ENCODE measurements at places on chromosomes 3 and 15.
A peak's percentile ranks its signal among the peaks of the same experiment; 100 is the strongest.

- DNase-seq = no peak
Measured at GRCh38 chr3:177676947-177677587, 479.8 kb upstream of the TBL1XR1 start.

GRCh38 chr15:93135997-93136397 is 47.0 kb upstream of the RGMA start:
- DNase-seq = no peak

- DNase-seq = no peak
Measured at GRCh38 chr15:31265871-31266711, 60.5 kb upstream of the KLF13 start.

GRCh38 chr3:43638594-43639447 is 17.0 kb upstream of the ANO10 start:
- DNase-seq = peak; percentile 59

- no peak for DNase-seq
Measured at GRCh38 chr3:131072845-131073244, 46.2 kb downstream of the NEK11 start.

- DNase-seq = no peak
Measured at GRCh38 chr3:176655404-176656094, 541.7 kb downstream of the TBL1XR1 start.

- no peak for DNase-seq
Measured at GRCh38 chr15:101521591-101521990, 32.1 kb upstream of the PCSK6 start.

DNA sequence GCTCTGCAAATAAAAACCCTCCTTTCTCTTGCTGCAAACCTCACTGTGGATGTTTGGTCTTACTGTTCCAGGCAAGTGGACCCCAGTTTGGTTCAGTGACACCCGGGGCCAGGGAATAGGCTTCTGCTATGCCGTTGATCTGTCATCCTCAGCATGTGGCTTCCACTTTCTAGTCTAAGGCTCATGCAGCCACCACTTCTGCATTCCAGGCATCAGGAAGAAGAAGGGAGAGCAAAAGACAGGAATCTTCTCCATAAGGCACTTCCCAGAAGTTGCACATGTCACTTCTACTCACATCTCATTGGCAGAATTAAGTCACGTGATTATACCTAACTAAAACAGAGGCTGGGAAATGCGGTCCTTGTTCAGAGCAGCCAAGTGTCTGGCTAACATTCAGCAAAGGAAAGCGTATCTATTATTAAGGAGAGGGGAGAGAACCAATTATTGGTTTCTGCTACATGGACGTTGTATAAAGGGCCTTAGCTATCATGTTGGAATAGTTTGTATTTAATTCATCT is 173.6 kb upstream of the PFN2 start:
- DNase-seq = no peak

GRCh38 chr15:90679959-90680358 is 37.2 kb upstream of the BLM start:
- no peak for DNase-seq

DNA sequence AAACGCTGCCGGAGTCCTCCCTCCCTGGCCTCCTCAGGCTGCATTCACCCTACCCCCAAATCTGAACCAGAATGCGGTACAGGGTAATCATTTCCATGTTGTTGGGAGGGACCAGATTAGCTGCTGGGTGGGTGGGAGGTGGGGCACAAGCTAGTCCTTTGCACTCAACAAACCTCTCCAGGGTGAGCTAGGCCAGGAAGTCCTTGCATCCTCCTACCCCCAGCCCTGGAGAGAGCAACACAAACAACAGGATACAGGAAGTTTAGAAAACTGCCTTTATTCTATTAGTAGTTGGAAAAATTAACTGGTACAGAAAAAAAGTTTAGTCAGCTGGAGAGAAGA is 702 bp upstream of the GPX1 start:
- peak; percentile 41 for DNase-seq

- DNase-seq = no peak
Measured at GRCh38 chr15:81749716-81750375, 296.0 kb downstream of the MEX3B start.

DNA sequence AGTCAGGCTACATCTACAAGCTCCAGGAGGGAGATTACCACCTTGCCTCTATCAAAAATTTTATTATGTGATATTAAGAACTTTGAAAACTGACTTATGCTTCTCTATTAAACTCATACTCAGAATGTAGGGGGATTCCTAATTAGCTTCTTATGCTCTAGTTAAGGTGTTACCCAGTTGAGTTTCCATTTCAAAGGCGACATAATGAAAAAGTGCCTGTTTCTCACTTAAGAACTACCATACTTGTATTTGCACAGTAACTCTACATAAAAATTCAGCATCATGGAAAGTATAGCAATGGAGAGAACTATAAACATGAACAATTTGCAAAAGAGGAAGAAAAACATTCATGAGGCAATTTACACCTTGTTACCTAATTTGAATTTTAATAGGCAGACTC is 739.1 kb downstream of the ZPLD1 start:
- no peak for DNase-seq

DNA sequence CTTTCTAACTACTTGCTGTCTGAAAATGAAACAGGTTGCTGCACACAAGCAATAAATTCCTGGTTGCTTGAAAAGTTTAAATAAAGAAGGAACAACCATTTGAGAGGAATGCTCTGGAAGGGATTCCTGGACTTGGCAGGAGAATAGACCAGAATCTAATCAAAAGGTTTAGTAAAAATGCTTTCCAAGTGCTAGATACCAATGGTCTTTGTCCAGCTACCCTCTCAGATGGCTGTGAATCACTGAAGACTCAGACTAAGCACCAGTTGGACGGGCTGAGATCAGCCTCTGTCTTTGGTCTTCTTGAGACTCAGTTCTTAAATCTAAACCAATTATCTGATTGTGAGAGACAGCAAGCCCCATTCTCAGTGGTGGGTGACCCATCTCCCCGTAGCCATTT is 27.7 kb upstream of the LPP start:
- DNase-seq = no peak

DNA sequence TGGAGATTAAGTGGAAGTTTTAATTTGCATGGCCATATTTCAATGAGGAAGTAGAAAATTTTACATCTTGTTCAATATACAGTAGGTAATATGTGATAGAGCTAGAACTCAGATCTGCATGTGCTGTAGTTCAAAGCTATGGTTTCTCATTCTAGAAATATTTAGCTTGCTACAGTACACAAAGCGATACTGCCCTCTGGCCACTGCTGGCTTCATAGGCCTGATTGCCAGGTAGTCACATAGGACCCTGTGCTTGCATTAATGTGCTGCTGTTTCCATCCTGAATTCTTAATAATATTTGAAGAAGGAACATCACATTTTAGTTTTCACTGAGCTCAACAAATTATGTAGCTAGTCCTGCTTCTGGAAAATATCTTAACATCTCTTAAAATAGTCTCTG is 87.0 kb downstream of the PLSCR2 start:
- DNase-seq = peak; percentile 3

- no peak for DNase-seq
Measured at GRCh38 chr3:114274929-114275328, 18.9 kb upstream of the TIGIT start.

DNA sequence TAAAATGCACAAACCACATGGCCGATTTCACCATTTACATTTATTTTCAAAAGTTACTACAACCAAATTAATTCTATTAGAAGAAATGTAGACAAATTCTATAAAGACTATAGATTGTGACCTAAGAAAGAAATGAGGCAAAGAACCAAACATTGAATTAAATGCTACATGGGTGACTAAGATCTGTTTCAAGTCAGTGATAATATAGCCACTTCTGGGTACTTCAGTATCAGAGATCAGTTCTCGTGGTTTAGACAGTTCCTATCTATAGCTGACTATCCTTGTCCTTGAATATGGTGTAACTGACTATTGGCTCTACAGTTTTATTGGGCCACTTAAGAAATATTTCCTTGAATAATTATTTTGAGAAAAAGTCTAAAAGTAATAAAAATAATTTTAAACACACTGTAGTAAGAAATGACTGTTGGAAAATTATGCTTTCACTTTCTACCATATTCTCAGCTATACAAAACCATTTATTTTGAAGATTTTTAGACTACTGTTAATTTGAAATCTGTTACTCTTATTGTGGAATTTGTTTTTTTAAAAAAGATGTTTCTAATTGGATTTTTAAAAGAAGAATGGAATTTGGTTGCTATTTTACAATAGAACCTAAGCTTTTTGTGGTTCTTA is 14.1 kb downstream of the KCNMB3 start:
- DNase-seq = no peak

DNA sequence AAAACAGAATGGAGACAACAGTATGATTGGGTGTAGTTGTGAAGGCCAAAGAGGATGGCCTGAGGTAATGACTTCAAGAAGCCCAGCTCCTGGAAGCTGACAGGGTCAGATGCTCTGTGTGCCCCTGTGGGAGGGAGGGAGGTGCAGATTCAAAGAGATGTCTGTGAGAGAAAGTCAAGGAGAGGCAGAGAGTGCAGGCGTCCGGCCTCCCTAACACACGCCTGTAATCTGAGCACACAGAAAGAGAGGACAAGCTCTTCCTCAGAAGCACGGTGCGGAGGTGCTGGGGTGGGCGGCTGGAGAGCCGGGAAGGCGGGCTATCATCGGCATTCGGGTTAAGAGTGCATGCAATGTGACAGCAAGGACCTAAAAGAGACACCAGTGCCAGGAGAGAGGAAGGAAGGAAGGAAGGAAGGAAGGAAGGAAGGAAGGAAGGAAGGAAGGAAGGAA is 238.2 kb upstream of the HES1 start:
- no peak for DNase-seq

GRCh38 chr15:32721596-32721995 is 3.8 kb downstream of the GREM1 start:
- no peak for DNase-seq

DNA sequence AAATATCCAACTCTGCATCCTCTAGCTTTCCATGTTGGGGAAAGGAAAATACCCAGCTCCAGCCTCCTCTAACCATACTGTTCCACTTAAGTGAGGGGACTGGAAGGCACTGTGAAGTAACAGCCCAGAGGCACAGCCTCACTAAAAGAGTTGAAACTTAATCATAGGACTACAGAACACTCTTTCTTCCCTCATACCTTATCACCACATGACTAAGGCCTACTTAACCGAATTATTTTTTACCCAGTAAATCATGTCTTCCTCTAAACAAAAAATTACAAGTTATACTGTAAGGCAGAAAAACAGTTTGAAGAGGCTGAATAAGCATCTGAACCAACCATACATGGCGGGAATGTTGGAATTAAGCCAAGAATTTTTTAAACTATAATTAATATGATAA is 207.4 kb upstream of the MME start:
- DNase-seq = no peak

- DNase-seq = no peak
Measured at GRCh38 chr3:64022451-64023186, 675 bp downstream of the PSMD6 start.

GRCh38 chr3:133747907-133748639 is 1.9 kb downstream of the TF start:
- DNase-seq = no peak

- DNase-seq = no peak
Measured at GRCh38 chr3:119636891-119637611, 23.3 kb downstream of the POPDC2 start.

DNA sequence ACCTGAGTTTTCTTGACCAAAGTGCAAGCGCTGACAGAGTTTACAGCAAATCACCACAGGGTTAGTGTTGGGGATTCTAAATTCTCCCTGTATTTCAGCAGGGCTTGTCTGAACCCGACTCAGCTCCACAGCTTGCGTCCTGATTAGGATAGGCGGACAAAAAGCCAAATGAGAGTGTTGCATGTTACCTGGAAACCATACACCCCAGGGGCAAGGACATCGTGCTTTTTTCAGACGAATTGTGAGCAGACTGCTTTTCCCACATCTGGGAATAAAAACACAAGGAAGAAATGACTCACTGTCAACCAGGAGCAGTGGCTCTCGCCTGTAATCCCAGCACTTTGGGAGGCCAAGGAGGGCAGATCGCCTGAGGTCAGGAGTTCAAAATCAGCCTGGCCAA is 3.0 kb downstream of the DZIP1L start:
- no peak for DNase-seq

DNA sequence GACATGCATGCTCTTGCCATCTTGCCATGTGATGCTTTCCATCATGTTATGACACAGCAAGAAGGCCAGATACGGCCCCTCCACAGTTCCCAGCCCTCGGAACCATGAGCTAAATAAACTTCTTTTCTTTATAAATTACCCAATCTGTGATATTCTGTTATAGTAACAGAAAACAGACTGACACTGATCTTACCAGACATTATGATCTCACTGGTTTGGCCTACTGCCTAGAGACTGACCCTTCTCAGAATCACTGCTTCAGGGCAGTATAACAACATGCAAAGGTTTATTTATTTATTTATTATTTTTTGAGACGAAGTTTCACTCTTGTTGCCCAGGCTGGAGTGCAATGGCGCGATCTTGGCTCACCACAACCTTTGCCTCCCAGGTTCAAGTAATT is 14.0 kb downstream of the ZNF619 start:
- DNase-seq = no peak

GRCh38 chr3:139252719-139253118 is 91.1 kb upstream of the MRPS22 start:
- DNase-seq = no peak

Measured in urothelium cell line (cell line).